ENCODE measurements at places on chromosomes 3 and 15.

- no peak for DNase-seq
Measured at GRCh38 chr3:100001526-100002270, 112.6 kb downstream of the FILIP1L start.

DNA sequence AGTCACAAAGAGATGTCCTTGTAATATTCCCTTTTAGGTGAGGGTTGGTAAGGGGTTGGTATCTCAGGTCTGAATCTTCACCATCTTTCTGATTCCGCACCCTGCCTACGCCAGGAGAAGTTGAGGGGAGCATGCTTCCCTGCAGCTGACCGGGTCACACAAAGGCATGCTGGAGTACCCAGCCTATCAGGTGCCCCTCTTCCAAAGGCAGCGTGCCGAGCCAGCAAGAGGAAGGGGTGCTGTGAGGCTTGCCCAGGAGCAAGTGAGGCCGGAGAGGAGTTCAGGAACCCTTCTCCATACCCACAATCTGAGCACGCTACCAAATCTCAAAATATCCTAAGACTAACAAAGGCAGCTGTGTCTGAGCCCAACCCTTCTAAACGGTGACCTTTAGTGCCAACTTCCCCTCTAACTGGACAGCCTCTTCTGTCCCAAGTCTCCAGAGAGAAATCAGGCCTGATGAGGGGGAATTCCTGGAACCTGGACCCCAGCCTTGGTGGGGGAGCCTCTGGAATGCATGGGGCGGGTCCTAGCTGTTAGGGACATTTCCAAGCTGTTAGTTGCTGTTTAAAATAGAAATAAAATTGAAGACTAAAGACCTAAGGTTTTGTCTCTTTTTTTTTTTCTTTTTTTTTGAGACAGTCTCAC, 19.8 kb downstream of the TYRO3 start:
- DNase-seq = no peak

- no peak for DNase-seq
Measured at GRCh38 chr15:66942649-66943390, 122.6 kb upstream of the SMAD3 start.

DNA sequence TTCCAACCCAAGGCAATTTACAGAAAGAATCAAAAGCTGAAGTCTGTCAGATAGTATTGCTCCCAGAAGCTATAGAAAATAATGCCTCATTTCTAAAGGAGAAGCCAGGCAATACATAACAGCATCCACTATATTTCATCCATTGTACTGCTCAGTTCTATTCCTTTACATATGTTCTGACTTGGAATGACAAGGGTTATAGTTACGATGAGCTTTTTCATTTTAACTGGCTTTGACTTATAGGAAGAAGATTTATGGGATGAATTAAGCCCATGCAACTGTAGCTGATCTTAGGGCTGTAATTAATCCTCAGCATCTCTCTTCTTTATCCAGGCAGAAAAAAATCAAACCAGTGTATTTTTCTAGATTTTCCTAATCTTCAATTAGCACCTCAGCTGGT, 676.3 kb upstream of the CCDC54 start:
- DNase-seq = no peak

DNA sequence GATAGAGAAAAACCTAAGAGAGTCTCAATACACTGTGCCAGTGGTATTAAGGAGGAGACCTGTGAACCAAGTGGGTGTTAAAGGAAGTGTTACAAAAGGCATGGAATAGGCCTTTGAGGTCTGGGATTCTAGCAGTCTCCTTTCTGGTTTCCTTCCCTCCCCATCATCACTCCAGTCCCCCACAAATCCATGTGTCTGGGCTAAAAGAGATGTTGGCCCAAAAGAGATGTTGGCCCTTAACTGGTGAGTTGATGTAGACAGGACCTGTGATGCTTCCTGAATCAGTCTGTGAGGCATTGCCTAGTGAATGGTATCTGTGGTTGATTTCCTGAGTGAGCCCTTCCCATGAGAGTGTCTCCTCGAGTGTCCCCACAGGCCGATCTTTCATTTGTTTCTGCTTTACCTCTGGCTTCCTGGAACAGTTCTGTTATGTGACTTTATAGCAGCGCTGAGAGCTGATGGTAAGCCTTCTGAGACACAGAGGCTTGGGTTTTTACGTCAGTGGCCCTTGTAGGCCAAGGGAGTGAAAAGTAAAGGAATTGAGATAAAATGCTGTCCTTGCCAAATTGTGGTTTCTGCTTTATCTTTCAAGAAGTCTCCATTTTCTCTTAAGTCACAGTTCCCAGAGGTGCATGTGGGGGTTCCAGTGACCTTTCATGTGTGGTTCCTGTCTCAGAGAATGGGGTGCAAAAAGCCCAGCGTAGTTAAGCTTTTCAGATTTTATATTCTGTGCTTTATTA, 87.8 kb downstream of the KLHL25 start:
- no peak for DNase-seq

GRCh38 chr3:39108200-39108710, 775 bp downstream of the TTC21A start:
- peak; percentile 25 for DNase-seq

DNA sequence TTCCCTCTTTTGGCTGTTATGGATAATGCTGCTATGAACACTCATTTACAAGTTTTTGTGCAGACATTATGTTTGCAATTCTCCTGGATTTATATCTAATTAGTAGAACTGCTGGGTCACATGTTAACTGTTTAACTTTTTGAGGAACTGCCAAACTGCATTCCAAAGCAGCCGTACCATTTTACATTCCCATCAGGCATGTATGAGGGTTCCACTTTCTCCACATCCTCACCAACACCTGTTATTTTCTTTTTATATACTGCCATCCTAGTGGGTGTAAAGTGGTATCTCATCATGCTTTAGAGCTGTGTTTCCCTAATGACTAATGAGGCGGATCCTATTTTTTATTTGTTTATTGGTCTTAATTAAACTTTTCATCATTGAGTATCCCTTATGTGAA, 9.2 kb downstream of the KPNA4 start:
- DNase-seq = no peak

- no peak for DNase-seq
Measured at GRCh38 chr3:127790882-127791183, 31.5 kb downstream of the MGLL start.

- no peak for DNase-seq
Measured at GRCh38 chr3:186990878-186991308, 60.6 kb downstream of the ST6GAL1 start.

DNA sequence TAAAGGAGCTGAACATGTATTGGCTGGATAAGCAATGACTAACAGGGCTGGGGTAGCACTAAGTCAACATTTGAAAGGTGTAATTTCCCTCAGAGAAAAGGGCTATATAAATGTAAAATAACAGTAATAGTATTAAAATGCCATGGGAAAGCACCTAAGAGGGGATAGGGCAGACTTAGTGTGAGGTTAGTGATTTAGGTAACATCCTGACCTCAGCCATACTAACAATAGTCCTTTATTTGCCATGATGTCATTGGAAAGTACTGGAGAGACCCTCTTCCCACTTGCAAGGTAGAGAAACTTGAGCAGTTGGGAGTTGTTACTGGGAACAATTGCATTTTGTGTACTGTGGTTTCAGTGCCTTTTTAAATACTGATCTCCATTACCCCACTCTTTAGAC, 103.4 kb downstream of the LSAMP start:
- no peak for DNase-seq

- no peak for DNase-seq
Measured at GRCh38 chr3:133987948-133988484, 41.7 kb downstream of the SLCO2A1 start.

DNA sequence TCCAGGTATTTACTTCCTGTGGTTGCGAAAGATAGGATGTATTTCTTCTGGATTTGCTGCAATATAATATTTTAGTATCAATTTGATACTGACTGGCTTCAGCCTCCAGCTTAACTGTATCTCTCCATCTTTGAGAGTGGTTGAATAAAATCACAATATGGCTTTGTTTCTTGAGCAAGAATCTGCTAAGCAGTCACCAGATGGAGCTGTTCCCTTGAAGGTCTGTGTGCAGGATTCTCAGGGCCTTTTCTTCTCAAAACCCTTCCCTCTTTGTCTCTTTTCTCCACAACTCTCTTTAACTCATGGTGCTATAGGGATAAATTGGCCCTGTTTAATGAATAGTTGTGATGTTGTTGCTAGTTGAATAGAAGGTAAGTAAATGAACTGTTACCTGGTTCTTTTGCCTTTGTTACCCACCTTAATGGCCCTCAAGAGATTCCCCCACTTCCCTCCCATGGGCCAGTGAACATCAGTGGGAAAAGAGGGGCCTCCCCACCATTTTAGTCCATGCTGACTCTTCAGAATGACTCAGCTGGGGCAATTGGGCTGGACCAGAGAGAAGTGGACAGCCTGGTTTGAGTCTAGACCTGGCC, 34.8 kb upstream of the RAB6B start:
- peak; percentile 45 for DNase-seq

- no peak for DNase-seq
Measured at GRCh38 chr15:65558336-65558735, 28.1 kb downstream of the HACD3 start.

- no peak for DNase-seq
Measured at GRCh38 chr3:58495101-58495500, 3.2 kb downstream of the KCTD6 start.

Data from type B pancreatic cell (in vitro differentiated cells).